NCI-H1694 (cell line): ENCODE measurements at places on chromosomes 5 and 9.

- DNase-seq: no peak
Observed at GRCh38 chr5:62596096-62596495, 17.5 kb downstream of the LRRC70 start.

GRCh38 chr5:124079062-124079461 is 567.1 kb downstream of the CSNK1G3 start:
- DNase-seq: no peak

DNA sequence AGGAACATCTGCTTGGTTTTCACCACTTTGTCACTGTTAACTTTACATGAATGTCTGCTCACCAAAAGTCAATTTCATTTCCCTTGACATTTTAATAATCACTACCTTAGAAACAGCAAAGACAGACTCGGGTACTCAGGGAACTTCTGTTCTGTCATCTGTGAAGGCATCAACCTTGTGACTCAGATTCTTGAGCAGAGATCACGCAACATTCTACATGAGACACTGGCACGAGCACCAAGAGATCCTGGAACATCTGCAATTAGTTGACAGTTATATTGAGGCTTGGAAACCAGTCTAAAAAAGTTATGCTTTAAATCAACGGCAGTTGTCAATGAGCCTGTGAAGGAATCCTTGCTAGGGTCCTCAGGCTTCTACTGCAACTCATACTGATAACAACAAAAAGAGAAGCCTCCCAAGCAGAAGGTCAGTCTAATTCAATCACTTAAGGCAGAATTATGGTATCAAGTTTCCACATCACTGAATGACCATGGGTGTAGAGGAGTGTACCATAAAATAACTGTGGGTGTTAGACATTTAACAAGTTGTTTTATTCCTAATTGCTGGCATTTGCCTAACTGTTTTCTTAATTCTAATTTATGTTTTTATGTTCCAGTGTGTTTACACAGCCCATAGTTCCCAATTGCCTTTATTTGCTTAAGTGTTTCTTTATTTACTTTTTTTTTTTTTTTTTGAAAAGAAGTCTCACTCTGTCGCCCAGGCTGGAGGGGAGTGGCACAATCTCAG is 3.3 kb upstream of the PBX3 start:
- no peak for DNase-seq

- DNase-seq: no peak
Observed at GRCh38 chr9:136943291-136944211, 987 bp downstream of the FBXW5 start.

DNA sequence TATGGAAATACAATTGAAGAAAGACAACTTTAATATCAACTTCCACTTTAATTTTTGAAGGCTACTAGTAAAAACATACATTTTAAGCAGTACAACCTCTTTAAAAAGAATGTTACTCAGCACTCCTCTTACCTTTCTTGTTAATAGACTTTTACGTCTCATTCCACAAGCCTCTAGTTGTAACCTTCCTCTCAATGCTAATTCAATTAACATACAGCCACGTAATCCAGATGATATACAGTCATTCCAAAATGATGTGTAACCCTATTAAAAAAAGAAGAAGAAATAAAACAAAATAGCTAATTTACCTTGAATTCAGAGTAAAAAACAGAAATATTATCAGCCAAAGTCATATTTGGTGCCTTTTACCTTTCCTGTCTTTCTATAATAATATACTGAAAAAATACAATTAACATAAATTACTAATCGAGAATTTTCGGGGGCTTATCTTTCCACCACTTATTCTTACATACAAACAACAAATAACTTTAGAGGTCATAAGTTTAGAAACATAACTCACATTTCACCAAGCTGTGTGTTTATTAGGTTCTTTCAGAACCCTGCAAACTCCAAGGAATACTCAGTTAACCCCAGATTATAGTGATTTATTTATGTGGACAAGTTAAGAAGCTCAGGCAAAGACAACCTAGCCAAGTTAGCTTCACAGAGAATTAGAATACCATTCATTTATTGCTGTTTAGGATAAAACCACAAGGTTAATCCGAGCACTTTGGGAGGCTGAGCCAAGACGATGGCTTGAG is 30.3 kb downstream of the GOLPH3 start:
- no peak for DNase-seq

DNA sequence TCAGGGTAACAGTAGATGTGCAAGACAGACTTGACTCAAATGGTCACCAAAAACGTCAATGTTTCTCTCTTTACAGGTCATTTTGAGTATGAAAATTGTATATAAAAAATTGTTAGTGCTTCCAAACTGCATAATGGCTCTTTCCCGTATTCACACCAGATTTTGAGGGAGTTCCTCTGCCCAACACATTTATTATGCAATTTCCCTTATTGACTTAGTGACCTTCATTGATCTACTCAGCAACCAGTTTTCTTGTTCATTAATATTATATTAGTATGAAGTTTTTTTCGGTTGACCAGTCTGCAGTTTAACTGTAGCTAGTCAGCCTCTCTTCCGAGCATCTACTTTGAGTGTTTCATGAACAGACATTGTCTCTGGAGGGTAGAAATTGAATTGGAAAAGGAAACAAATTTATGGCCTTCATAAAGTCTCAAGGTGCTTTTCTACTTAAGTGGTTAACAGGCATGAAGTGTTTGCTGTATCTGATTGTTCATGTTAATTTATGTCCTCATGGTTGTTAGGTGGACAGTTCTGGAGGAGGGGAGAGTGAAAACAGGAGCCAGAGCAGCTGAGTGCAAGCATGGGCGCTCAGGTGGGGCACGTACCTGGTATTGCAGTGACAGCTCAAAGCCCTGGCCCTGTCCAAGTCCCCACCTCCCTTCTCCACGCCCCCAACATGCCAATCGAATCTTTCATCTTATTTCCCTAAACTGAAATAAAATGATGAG is 240.2 kb downstream of the RFK start:
- DNase-seq: no peak

DNA sequence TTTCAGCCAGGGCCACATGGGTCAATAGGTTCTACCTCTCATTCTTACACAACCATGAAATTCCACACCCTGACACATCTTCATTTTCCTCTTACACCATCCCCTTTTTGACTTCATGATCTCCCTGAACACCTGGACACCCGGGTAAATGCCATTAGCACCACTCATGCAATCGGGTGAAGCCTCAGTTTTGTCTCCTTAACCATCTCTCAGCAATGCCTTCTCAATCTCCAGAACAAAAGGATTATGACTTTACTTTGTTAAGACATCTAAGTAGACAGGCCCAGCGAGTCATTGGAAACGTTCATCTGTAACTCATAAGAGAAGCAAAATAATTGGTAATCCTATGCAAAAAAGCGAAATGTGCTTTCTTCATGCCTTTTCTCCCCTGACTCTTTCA is 49.9 kb downstream of the ADAMTS12 start:
- DNase-seq: no peak

GRCh38 chr5:174453690-174454089 is 270.7 kb upstream of the MSX2 start:
- DNase-seq: no peak

DNA sequence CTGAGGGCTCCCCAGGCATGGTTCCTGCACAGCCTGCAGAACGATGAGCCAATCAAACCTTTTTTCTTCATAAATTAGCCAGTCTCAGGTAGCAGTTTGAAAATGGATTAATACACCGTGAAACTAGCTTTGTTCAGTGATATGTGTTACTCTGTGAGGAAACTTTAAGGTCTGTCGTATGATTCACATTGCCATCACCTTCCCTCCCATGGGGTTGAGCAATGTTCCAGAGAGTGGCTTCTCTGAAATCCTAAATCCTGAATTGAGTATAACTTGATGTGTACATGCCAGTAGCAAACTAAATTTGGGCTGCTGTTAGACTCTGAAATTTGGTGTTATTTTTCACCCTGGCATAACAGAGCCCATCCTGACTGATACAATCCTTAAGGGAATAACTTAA is 866.4 kb upstream of the C9orf72 start:
- DNase-seq: no peak

- no peak for DNase-seq
Observed at GRCh38 chr5:33282696-33283095, 158.1 kb upstream of the TARS1 start.

DNA sequence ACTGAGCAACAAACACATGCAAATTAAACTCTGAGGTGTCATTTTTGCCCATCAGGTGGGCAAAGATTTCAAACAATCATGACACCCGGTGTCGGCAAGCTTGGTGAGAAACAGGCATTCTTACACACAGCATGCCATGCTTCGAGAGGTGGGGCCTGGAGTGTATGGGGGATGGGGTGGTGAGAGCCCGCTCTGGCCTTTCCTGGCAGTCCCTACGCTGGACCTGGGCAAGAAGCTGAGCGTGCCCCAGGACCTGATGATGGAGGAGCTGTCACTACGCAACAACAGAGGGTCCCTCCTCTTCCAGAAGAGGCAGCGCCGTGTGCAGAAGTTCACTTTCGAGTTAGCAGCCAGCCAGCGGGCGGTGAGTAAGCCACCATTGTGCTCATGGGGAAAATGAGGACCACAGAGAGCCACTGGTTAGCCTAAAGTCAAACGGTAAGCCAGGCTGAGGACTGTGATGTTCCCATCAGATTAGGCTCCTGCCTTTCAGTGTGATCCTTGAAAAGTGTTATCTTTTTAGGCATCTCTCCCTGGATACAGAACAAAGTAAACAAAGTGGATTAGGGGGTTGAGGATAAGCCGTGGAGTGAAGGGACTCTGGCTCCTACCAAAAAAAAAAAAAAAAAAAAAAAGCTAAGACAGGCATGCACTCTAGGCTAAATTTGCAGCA is 9.4 kb downstream of the MYOZ3 start:
- no peak for DNase-seq

DNA sequence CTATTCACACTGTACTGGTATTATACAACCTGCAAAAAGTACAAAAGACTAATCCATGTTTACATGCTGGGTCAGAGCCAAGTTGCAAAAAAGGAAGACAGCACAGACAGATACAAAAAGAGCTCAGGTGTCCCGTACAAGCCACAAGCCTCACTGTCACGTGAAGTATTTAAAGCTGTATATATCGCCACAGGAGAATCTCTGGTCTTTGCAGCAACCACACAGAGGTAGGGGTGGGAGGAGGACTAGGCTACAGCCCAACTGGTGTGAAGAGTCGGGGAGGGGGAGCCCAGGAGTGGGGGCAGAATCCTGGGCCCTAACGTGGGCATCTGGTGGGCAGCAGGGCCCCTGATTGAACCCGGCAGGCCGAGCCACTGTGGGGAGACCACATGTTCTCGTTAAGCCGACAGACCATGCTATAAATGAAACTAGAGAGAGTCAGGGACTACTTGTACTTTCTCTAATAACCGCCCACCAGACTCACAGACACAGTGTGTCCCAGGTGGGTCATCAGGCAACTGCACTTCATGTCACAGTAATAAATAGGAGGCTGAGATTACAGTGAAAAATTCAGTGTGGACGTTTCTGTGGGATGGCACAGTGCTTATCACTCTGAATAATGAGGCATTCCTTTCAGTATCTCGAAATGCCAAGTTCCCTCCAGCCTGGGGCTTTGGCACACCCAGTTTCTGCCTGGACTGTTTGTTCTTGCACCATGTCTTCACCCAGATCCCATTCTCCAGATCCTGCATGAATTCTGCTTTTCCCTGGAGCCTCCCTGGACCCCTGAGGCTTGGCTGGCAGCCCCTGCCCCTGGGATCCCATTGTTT is 79.3 kb upstream of the SH3PXD2B start:
- DNase-seq: no peak

DNA sequence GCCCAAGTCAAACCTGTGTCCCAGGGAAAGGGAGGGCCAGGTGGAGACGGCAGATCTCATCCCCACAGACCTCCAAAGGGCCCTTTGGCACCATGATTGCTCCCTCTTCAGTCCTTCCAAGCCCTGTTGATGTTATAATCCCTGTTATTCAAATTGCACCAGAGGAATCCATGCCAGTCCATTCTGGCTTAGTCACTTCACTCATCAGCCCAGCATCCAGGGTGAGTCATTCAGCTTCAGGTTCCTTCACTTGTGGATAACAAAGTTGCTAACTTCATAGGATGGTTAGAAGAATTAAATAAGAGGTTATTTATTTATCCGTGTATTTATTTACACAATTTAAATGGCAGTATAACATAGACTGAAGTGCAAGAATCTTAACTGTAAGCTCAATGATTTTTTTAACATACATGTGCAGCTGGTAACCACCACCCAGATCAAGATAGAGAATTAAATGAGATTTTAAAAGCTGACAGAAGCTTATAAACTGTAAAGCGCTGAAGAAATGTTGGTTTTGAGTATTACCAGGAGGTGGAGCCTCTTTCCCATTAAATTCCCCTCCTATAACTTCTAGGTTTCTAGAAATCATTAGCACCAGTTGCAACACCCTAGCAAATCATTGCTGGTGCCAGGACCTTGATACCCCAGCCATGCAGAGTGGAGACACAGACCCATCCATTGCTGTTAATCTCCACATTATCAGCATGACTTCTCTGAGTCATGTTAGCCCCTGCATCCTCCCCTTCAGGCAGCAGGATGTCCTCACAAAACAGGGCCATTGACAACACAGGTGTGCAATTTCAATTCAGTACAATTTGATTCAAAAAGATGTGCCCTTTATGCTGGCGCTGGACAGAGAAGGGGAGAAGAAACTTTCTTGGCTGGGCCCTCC is 77.4 kb downstream of the SEC61B start:
- DNase-seq: peak; percentile 40
